ENCODE measurements at places on chromosomes 1 and 21.

GRCh38 chr1:83098131-83098530 lies 900.8 kb downstream of the TTLL7 start:
- no peak for DNase-seq

GRCh38 chr1:44409757-44410156 lies 4.7 kb downstream of the RNF220 start:
- DNase-seq: no peak

GRCh38 chr1:15056515-15057285 lies 96.8 kb upstream of the TMEM51 start:
- DNase-seq: no peak

DNA sequence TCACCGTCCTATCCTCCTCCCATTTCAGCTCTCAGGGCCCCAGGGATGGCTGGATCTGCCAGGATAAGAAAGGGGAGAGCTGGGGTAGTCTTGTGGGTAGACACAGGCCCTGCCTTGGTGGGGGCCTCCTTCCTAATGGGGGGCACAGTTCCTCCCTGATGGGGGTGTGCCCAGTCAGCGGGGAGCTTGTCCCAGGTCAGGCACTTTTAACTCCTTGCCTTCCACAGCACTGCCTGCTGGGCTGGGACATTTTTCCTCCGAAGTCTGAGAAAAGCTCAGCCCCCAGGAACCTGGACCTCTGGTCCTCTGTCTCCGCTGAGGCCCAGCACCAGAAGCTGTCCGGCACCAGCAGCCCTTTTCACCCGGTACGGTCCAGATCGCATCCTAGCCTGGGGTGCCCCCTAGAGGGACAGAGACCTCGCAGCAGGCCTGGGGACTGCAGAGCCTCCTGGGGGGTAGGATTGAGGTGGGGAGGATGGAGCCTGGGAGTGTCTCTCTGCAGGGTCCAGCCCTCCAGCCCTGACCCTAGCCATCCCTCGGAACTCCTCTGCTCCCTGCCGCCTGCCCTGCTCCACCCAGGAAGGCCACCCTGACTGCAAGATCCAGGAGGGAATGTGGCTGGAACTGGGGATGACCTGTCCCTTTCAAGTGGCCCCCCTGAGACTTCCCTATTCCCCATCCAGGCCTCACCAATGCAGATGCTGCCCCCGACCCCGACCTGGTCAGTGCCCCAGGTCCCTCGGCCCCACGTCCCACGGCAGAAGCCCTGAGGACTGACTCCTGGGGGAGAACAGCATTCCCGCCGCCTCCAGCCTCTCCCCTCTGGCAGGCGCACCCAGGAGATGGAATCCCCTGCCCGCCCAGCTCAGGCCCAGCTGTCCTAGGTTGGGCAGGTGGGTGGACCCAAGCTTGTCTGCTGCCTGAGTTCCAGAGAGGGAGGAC lies 12.0 kb downstream of the MIIP start:
- DNase-seq: peak; percentile 17

- no peak for DNase-seq
These were observed 1.4 kb downstream of the HTR1D start for GRCh38 chr1:23215751-23216449.
